ENCODE measurements at places on chromosomes 3 and 15.

DNA sequence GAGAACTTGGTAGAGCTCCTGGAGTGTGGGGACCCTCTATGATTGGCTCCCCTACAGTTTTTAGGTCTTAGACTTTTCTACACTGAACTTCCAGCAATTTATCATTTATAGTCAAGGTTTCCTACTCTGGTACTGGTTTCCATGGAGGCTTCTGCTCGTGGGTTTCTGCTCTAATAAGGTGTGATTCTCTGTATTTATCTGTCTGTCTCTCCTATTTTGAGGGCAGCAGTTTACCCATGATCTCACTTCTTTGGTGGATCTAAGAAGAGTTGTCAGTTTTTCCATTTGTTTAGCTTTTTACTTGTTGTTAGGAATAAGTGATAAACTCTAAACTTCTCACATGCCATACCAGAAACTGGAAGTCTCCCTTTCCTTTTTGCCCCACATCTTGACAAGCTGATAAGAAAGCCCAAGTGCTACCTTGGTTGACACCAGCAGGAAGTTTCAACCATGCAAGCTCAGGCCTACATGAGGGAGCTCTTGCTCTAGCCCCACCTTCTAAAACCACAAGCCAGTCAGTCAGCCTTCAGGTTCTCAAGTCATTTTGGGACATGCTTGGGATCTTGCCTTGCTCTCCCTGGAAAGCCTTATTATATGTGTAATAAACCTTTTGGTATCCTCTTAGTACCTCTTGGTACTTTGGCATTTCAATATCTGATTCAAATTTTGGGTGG lies 10.0 kb downstream of the TIMMDC1 start:
- DNase-seq = no peak

DNA sequence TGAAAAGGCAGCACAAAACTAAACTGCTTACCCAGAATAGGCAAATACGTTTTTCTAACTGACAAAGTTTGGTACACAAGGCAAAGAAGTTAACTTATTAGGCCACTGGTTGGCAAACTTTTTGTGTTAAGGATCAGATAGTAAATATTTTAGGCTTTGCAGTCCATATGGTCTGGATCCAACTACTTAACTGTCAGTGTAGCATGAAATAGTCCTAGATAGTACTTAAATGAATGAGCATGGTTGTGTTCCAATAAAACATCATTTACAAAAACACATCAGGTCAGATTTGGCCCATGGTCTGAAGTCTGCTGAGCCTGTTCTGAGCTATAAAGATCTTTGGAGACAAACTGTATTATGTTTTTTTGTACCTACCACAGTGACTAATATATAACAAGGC lies 136.9 kb downstream of the PCCB start:
- no peak for DNase-seq

GRCh38 chr3:1356101-1356500 lies 263.3 kb downstream of the CNTN6 start:
- no peak for DNase-seq

GRCh38 chr3:28226020-28226419 lies 15.4 kb upstream of the CMC1 start:
- no peak for DNase-seq

DNA sequence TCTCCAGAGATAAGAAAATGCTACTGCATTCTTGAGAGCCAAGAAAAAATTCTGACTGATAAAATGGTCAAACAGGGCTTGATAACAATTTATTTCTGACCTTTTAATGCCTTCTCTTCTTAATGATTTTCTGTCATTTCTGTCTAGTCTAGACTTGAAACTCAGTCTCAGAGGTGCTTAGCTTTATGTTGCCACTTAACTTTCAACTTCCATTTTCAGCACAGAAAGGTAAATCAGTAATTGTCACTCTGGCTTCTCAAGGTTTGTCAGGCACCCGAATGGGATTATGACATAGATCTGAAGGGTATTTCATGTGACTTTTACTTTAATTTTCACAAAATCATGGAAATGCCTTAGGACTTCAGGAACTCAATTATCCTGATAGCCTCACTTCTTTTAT lies 155.4 kb upstream of the GBE1 start:
- DNase-seq = no peak

GRCh38 chr3:154684440-154684839 lies 254.4 kb upstream of the GPR149 start:
- DNase-seq = no peak

GRCh38 chr3:145639003-145639606 lies 521.9 kb downstream of the PLOD2 start:
- DNase-seq = peak; percentile 28

- DNase-seq = no peak
These were observed 5.5 kb upstream of the ACAP2 start for GRCh38 chr3:195448205-195448875.

- DNase-seq = no peak
These were observed 108.1 kb downstream of the XXYLT1 start for GRCh38 chr3:195162816-195163215.

GRCh38 chr3:88509582-88509981 lies 359.8 kb downstream of the C3orf38 start:
- DNase-seq = no peak

DNA sequence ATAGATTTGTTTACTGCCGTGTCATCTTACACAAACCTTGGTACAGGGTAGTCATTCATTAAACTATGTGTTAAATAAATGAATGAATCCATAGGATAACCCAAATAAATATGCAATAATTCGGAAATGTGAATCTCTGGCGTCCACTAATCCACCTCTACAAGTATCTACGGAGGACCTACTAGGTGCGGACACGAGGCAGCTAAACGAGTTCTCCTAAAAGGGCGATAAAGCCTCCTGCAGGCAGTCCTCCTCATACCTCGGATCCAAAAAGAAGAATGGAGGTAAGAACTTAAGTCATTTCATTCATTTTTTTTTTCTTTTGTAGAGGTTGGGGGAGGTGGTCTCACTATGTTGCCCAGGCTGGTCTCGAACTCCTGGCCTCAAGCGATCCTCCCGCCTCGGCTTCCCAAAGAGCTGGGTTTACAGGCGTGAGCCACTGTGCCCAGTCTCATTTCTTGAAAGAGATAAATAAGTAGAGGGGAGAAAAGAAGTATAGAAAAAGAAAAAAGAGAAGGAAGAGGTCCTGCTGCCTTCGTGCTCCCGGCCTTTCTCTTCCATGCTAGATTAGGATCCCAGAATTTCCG lies 706 bp upstream of the RPL35A start:
- DNase-seq = no peak

GRCh38 chr3:73294537-73294936 lies 233.1 kb downstream of the EBLN2 start:
- DNase-seq = no peak

DNA sequence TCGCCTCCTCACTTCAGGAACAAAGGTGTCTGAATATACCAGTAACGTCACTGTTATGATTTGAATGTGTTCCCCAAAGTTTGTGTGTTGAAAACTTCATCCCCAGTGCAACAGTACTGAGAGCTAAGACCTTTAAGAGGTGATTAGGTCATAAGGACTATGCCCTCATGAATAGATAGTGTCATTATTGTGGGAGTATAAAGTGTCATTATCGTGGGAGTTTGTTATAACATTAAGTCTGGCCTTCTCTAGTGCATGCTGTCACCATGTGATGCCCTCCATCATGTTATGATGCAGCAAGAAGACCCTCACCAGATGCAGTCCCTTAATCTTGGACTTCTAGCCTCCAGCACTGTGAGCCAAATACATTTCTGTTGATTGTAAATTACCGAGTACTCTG lies 53.7 kb upstream of the TLE3 start:
- DNase-seq = no peak

GRCh38 chr3:113297287-113297686 lies 85.9 kb downstream of the BOC start:
- DNase-seq = peak; percentile 42

DNA sequence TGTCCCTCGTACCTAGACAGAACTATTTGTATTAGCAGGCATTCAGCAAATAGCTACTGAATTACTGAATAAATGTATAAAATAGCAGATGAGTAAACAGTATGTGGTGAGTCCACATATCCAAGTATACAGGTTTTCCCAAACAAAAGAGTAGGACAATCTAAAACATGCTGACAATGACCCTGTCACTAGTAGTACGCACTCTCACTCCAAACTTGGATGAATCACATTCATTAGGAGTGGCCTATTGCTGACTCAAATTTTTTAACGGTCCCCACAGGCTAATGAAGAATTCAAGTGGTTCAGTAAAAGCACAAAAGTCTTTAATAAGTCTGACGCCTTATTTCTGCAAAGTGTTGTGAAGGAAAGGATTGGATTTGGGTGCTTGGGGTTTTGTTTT lies 449.3 kb upstream of the THBS1 start:
- DNase-seq = no peak

DNA sequence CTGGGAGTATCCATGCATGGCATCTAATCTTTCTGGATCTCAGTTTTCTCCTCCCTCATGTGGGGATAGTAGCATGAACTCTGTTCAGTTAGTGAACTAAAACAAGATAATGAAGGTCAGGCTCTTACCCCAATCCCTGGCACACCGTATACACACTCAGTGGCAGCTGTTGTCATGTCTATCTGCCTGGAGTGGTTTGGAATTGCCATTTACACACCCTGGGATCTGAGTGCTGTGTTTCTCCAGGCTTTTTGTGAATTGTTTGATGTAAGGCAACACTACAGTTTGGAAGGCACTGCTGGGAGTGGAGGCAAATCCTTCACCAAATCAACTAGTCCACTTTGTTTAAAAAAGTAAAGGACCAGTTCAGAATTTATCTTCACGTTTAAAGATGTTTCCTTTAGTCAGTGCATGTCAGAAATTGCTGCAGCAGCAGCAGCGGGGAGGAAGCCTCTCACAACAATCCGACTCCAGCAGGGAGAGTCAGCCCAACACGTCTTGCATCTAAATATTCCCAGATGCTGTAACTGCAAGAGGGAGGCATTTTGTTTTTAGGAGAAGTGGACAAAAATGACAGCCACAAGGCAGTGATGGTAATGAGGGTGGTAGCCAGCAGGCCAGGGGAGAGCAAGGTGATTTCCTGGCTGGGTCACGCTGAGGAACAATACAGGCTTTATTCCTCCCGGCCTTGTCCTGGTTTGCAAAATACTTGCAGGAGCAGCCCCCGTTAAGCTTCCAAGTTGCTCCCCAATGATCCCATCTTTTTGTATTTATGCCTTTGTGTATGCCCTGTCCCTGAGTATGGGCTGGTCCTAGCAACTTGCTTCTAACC lies 128.5 kb upstream of the LRIG1 start:
- DNase-seq = no peak

GRCh38 chr3:122415104-122415744 lies 638 bp downstream of the WDR5B start:
- peak; percentile 13 for DNase-seq

GRCh38 chr3:126448893-126449180 lies 26.9 kb downstream of the ZXDC start:
- DNase-seq = no peak

GRCh38 chr3:46378426-46378942 lies 7.7 kb downstream of the CCR5 start:
- DNase-seq = peak; percentile 40

DNA sequence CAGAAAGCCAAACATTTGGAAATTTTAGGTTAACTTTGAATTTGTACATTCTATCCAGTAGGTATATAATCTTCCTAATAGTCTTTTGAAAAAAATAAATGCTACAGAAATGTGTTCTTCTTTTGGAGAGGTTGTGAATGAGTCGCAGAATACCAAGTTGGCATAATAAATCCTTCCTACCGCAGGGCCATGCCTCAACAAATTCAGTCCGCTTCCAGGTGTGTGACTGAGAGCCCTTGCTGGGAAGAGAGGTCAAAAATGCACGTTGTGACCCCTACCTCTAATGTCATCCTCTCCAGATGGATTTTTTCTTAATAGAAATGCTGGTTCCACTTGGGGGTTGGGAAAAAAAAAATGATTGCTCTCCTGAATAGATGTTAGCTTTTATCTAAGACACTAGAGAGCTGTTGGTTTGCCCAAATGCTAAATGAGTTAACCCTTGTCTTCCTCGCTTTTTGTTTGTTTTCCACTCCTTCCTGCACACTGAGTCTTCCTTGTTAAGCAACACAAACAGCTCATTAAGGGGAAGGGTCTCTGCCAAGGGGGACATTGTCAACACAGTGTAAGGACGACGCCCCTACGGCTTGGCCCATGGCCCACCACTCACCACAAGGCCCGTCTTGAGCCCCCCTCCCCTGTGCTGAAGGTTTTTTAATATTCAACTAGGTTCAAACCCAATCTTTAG lies 33.9 kb downstream of the RLBP1 start:
- no peak for DNase-seq
